ENCODE measurements at places on chromosomes 2 and 18. TPM values are rescaled to one million over a fixed set of nuclear protein-coding genes. Genes with fewer than 3 reads are reported as not detected.

Gene SGO2
- total RNA-seq = 5.6 TPM

Gene NTSR2
- not detected for total RNA-seq

Gene G6PC2
- not detected for total RNA-seq

Gene RUFY4
- total RNA-seq = 0.10 TPM

Gene FTCDNL1
- total RNA-seq = 2.2 TPM

Gene KLF11
- total RNA-seq = 11.3 TPM

Gene NAB1
- 41.8 TPM for total RNA-seq

Gene TCF7L1
- 3.7 TPM for total RNA-seq

Gene ABCA12
- total RNA-seq = 0.44 TPM

Gene PRKAG3
- total RNA-seq = not detected

Gene PCARE
- total RNA-seq = 2.2 TPM

Gene TTR
- total RNA-seq = 3,184 TPM

Gene IL36A
- not detected for total RNA-seq

Gene ASIC4
- total RNA-seq = not detected

Gene TEX44
- not detected for total RNA-seq

Gene ANKRD30B
- total RNA-seq = not detected

Gene ADAM23
- total RNA-seq = 2.0 TPM

Gene LOXL3
- total RNA-seq = 13.3 TPM

Gene NMUR1
- total RNA-seq = 0.48 TPM

Gene ANXA4
- total RNA-seq = 107 TPM

Gene SP100
- 42.2 TPM for total RNA-seq

Gene REG1B
- not detected for total RNA-seq

Gene RGPD3
- total RNA-seq = 0.27 TPM
